ENCODE measurements at places on chromosomes 6 and 20.

DNA sequence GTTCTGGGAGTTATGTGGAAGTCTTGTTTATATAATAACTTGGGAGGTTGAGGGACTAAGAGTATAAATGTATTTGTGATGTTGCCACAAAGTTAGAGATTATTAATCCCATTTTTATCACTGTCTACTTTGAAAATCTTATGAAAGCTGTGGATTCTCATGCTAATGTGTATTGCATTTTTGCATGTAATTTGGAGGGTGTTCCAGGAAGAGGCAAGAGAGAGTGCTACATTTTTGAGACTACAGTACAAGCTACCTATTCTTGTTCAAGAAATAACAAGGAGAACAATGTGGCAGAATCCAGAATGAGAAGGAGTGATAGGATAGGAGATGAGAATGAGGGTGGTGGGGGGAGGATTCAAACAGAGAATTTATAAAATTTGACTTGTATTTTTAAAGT is 34.9 kb downstream of the VTA1 start:
- DNase-seq: no peak

GRCh38 chr6:162100096-162100495 is 627.5 kb downstream of the PRKN start:
- DNase-seq: no peak

GRCh38 chr20:3621111-3621510 is 42.1 kb downstream of the GFRA4 start:
- DNase-seq: peak; percentile 71

- DNase-seq: no peak
Observed at GRCh38 chr20:44583157-44583556, 778 bp downstream of the PKIG start.

GRCh38 chr6:46539866-46540265 is 48.6 kb upstream of the RCAN2 start:
- no peak for DNase-seq

DNA sequence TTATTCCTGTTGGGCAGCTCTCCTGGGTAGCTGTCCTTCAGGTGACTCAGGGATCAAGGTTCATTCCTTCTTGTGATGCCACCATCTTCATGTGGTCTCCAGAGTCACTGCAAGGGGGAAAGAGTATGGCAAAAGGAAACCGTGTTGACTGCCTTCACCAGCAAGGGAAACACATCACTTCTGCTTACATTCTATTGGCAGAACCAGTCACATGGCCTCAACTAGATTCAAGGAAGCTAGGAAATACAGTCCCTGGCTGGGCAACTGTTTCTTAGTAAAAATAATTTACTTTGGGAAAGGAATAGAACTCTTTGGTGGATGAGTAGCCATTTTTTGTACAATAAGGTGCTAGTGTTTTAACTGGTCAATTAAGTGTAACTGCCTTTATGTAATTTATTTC is 5.3 kb downstream of the ANKRD6 start:
- DNase-seq: no peak

- DNase-seq: no peak
Observed at GRCh38 chr6:25851961-25852360, 20.1 kb upstream of the SLC17A1 start.

DNA sequence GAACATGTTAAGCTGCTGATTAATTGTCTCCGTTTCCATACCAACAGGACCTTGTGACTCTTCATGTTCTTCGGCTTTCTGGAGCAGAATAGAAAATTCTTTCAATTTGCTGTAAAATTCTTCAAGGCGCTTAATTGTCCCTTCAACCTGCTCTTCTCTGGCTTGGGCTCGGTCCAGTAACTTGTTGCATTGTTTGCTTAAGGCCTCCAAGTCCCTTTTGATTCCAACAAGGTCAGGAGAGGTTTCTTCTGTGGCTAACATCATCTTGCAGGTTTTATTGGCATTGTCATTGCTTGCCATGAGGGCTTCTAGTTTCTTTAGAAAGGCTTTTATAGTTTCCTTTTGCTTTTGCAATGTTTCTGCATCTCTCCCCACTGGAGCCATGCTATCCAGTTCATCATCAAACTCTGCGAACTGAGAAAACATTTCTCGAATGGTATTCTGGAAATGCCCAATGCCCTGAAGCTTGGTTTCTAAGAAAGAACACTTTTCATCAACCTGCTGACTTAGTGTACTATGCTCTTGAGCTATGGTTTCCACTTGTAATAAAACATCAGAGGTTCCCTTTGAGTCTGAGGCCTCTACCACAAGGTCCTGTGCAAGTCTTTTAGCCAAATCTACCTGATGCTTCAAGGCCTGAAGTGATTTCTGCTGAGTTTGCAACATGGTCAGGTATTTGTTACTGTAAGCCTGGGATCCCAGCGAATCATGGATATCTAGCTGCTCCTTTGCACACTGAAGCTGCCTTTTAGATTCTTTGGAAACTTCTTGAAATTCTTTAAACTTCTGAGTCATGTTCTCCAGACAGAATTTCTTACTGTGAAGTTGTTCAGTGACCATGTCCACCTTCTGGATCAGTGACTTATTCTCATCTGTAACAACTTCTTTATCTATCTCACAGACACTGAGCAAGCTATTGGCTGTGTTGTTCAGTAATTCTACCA is 90.2 kb downstream of the DST start:
- no peak for DNase-seq

DNA sequence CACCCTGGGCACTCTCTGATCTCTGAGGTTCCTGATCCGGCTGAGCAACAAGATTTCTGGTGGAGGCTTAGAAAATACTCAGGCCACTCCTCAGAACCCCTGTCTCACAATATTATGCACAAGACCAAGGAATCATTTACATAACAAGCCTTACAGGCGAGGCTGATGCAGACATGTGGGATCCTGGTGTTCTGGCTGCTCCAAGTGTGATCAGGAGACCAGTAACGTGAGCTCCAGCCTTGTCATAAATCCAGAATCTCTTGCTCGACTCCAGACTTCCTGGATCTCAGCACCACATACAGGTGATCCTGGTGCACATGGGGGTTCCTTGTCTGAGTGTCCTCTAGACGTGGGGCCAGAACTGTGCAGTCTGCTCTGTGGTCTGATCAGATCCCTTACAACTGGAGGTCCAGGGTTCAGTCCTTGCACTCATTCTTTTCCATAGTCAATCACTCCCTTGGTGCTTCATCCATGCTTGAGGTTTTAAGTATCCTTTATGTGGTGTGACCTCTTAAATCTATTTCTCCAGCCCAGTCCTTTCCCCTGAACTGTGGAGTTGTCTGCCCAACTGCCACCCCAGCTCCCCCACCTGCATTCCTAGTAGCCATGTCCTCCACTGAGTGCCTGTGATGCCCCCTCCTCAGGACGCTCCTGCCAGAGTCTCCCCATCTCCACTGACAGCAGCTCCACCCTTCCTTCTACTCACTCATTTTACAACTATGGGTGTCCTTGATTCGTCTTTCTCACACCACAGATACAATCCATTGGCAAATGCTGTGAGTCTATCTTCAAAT is 5.1 kb downstream of the HLA-C start:
- DNase-seq: no peak

GRCh38 chr6:88775866-88776571 is 187.4 kb downstream of the RNGTT start:
- no peak for DNase-seq

DNA sequence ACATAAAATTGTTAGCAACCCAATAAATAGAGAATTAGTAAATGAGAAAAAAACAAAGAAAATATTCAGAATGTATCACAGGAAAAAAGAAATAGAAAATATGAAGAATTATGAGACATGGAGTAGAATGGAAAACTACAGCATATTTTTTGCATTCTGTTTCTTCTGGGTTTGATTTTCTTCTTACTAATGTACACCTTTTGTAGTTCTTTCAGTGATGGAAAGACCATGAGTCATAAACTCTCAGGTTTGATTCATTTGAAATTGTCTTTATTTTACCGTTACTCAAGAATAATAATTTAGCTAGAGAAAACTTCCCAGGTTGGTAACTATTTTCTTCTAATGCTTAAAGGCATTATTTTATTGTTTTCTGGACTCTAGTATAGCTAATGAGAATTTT is 90.3 kb upstream of the TMEM170B start:
- no peak for DNase-seq

DNA sequence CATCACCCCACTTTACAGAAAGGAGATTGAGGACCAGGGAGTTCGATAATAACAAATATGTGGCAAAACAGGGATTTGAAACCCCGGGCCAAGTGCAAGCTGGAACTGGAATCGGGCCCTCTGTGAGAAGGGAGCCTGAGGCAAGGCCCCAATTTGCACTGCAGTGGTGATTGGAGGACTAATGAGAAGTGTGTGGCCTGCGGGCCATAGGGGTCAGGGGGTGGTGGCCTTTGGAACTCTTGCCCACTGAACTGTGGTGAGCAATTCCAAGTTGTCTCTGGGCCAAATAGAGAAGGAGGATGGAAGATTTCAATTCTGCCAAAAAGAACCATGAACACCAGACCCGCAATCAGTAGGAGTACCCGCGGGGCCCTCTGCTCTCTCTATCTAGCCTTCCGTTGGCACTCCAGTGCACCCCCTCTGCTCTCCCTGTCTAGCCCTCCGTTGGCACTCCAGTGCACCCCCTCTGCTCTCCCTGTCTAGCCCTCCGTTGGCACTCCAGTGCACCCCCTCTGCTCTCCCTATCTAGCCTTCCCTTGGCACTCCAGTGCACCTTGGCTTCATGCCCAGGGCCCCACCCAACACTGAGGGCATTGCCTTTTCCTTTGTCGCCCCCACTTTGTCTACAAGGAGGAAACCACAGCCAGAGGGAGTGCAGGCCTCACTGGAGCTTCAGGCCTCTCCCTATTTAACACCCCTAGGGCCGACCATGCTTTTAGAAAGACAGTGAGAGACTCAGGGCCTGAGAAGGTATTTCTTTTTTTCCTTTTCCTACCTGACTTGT is 6.0 kb upstream of the PTPRA start:
- no peak for DNase-seq

DNA sequence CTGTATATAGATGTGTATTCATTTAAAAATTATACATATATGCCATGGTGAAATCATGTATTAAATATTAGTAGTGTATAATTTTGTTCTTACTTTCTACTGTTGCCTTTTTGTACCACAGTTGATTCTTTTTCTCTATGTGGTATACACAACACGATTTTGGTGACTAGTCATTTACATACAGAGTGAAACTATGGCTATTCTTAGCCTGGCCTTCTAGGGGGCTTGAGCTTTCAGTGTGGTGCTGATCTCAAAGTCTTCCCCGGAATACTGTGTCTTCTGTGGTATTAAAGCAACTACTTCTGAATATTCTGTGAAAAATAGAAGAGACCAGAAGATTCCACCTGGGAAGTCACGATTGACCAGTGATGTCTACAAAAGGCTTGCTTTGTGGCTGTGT is 301.9 kb downstream of the UTRN start:
- peak; percentile 2 for DNase-seq

GRCh38 chr6:34526241-34526972 is 29.7 kb downstream of the SPDEF start:
- peak; percentile 74 for DNase-seq

- peak; percentile 88 for DNase-seq
Observed at GRCh38 chr6:157236040-157236725, 87.1 kb downstream of the TMEM242 start.

- no peak for DNase-seq
Observed at GRCh38 chr6:163412801-163413344, 1.6 kb upstream of the QKI start.

DNA sequence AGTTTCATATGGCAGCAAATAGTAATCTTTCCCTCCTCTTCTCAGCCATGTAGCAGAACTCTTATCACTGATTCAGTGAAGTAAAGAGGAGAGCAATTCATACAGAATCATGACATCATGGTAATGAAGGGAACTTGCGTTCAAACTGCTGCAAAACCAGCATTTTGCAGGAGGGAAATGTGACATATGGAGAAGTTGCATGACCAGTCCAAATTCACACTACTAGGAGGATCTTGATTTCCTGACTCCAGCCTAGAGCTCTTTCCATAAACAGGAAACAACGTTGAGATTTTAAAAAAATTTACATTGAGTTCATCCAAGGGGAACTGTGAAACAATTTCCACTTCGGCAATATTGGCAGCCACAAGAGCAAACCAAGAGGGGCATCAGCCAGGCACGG is 63.8 kb downstream of the MBOAT1 start:
- no peak for DNase-seq

DNA sequence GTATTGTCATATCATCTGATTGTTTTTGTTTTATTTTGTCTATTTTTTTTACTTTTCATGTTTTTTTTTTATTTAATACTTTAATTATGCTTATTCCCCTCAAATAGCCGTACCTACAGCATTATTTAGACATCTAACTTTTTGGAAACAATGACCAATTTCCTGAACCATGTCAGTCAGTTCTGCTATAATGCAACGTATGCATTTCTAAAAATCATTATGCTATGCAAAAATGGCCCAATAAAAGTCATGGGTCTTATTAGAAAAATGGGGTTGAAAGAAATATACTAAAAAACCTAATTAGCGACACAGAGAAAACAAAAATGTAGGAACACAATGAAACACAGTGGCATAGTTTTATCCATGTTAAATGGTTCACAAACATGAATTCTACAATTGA is 1454.7 kb downstream of the GRIK2 start:
- DNase-seq: no peak

Data from H7 (cell line).